ENCODE measurements at places on chromosomes 1 and 21. TPM values are rescaled to one million over a fixed set of nuclear protein-coding genes. Genes with fewer than 3 reads are reported as not detected.

SHISAL2A gene
- not detected for total RNA-seq

LRRIQ3 gene
- 0.21 TPM for total RNA-seq

GBP5 gene
- 2.6 TPM for total RNA-seq

SPATA46 gene
- not detected for total RNA-seq

HUNK gene
- 19.3 TPM for total RNA-seq

TSACC gene
- not detected for total RNA-seq

FAM72D gene
- total RNA-seq = 3.0 TPM

LAMB3 gene
- total RNA-seq = 0.21 TPM

OR10Z1 gene
- total RNA-seq = not detected

CHI3L2 gene
- 1.3 TPM for total RNA-seq

DDAH1 gene
- 10.8 TPM for total RNA-seq

AGO3 gene
- 25.9 TPM for total RNA-seq

CRYAA gene
- total RNA-seq = not detected

RBM11 gene
- 4.8 TPM for total RNA-seq

FCGR3B gene
- total RNA-seq = not detected

HSD11B1 gene
- total RNA-seq = not detected

SLC44A3 gene
- 2.7 TPM for total RNA-seq

DEPDC1 gene
- total RNA-seq = 4.6 TPM

PLXNA2 gene
- 25.6 TPM for total RNA-seq

SLFNL1 gene
- 0.38 TPM for total RNA-seq

All from endothelial cell (in vitro differentiated cells).